CD4-positive, alpha-beta T cell treated with Interleukin-21 for 1 hour (primary cell): ENCODE measurements at places on chromosomes 2 and 18.
A peak's percentile ranks its signal among the peaks of the same experiment; 100 is the strongest.

- DNase-seq, result peak; percentile 31
These were observed 46.2 kb upstream of the CCDC141 start for GRCh38 chr2:179096090-179096489.

DNA sequence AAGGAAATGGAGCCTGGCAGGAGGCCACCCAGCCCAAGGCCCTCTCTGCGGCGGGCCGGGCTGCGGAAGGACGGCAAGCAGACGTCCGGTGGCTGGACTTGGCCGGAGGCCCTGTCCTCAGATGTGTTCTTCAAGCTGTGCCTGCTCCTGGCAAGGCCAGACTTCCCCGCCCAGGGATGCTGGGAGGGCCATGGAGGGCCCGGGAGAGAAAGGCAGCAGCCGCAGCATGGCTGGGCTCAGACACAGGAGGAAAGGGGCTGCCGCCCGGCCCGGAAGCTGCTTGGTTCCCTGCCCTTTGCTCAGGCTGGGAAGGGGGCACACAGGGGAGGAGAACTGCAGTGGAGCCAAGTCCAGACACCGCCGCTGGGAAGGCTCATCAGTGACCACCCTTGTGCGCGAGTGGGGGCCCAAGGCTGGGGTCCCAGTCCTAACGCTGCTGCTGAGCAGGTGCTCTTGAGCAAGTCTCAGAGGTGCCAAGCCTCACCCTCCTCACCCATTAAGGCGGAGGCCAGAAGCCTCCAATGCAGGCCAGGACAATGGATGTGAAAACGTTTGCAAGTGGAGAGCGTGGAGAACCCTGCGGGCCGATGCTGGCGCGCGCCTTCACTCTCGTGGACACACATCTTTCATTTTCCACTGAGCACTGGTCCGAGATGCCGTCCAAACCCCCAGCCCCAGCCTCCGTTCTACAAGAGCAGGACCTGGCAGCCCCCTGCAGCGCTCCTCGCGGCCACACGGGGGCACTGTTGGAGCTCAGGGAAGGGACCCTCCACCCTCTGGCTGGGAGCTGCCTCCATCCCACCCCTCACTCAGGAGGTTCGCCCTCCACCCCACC is 7.9 kb downstream of the CROCC2 start:
- DNase-seq, result peak; percentile 55

GRCh38 chr2:129763190-129763846 is 216.1 kb upstream of the RAB6C start:
- DNase-seq, result no peak

GRCh38 chr2:179655627-179656026 is 205.8 kb downstream of the ZNF385B start:
- DNase-seq, result no peak

DNA sequence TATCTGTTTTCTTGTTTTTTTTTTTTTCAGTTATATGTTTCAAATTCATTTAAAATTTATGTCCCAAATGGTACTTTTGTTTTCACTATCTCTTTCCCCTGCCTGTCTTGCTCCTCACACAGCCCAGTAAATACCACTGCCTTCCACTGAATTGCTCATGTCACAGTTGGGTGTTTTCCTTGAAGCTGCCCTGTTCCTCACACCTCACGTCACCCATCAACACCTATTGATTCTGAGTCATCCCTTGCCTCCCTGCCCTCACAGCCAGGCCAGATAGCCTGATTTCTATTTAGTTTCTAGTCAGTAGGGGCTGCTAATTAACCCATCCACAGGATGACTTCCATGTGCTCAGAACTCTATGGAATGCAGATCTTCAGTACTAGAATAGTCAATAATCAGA is 25.3 kb downstream of the FSHR start:
- no peak for DNase-seq

DNA sequence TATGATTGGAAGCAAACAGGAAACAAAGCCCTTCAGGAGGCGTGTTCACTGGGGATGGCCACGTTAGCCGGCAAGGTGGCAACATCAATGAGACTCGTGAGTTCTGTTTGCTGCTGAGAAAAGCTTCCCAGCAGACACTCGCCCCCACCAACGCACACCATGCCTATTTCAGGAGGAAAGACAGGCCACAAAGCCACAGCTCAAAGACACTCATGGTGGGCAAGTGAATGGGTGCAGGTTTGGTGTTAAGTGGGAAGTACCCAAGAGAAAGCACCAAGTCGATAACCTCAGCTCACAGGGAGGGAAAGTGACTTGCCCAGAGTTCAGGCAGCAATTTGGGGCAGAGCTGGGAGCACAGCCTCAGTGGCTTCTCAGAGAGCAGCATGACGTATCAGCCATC is 10.5 kb upstream of the MTERF4 start:
- peak; percentile 66 for DNase-seq

GRCh38 chr2:233409286-233409991 is 55.1 kb downstream of the DGKD start:
- DNase-seq, result peak; percentile 65

GRCh38 chr2:96873651-96874096 is 3.8 kb upstream of the SEMA4C start:
- DNase-seq, result no peak

GRCh38 chr2:141021109-141021508 is 1109.7 kb downstream of the LRP1B start:
- DNase-seq, result no peak

- no peak for DNase-seq
These were observed 31.7 kb upstream of the CERS6 start for GRCh38 chr2:168424112-168424951.

- no peak for DNase-seq
These were observed 26.5 kb downstream of the CRYGD start for GRCh38 chr2:208097801-208098200.

- no peak for DNase-seq
These were observed 188.5 kb downstream of the EIPR1 start for GRCh38 chr2:3189076-3189591.

DNA sequence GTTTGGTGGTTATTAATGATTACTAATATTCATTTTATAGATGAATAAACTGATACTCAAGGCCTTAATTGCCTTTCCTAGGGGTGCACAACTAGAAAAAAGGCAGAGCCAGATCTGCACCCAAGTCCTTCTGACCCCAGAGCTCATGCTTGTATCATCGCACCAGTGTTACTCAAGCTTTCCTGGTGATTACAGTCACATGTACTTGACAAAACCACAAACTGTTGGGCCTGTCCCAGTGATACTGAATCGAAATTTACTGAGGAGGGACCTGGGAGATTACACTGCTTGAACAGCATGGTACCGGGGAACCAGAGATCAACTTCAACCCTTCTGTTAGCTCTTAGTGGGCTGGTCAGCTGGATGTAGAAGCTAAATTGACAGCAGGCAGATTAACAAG is 33.7 kb downstream of the FASTKD2 start:
- DNase-seq, result no peak

- no peak for DNase-seq
These were observed 296.9 kb upstream of the STON1 start for GRCh38 chr2:48233005-48233404.

DNA sequence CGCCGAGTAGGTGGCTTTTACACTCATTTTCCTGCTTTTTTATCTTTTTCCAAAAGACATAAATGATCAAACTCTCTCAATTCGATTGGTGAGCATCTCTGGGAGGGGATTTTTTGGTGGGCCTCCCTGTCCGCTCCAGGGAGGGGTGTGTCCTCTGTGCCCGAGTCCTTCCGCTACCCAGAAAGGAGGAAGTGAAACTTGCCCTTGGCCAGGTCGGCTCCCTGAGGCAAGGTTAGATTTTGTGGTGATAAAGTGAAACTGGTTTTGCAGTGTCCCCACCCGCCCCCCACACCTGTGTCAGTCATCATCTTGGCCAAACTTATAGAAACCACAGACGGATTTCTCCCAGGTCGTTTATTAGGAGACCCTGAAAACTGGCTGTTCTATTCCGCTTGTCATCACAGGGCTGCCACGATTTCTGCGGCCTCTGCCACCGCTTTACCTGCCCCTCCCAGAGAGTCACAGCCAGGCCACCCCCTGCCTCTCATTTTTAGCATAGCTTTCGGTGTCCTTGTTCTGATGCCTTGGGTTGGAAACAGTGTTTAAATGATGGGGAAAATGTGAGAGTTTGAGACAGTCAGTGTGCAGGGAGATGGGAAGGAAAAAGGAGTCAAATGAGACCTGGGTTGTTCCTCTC is 93.6 kb downstream of the SH3BP4 start:
- DNase-seq, result no peak

GRCh38 chr2:27875089-27875881 is 14.9 kb downstream of the RBKS start:
- DNase-seq, result no peak

- no peak for DNase-seq
These were observed 43.6 kb downstream of the CYB5A start for GRCh38 chr18:74248189-74248588.

GRCh38 chr18:35122586-35123224 is 81.5 kb downstream of the MAPRE2 start:
- DNase-seq, result no peak

DNA sequence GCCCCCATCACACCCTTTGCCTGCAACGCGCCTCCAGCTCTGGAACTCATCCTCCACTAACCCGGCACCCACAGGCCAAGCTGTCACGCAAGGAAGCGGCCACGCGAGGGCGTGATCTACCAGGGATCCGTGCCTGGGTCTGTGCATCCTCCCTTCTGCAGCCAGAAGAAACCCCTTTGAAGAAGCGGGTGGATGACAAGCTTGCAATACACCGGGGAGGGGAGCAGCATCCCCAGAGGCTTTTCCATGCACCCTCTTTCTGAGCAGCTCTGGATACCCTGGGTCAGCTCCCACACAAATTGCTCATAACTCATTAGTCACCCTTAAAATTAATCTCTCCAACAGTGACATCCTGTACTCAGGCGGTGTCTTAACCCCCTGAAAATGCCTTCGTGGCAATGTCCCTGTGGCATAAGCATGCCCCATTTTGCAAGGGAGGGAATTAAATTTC is 47.6 kb downstream of the PDCL3 start:
- DNase-seq, result peak; percentile 74

GRCh38 chr2:241870611-241871537 is 1.3 kb downstream of the RTP5 start:
- peak; percentile 62 for DNase-seq

DNA sequence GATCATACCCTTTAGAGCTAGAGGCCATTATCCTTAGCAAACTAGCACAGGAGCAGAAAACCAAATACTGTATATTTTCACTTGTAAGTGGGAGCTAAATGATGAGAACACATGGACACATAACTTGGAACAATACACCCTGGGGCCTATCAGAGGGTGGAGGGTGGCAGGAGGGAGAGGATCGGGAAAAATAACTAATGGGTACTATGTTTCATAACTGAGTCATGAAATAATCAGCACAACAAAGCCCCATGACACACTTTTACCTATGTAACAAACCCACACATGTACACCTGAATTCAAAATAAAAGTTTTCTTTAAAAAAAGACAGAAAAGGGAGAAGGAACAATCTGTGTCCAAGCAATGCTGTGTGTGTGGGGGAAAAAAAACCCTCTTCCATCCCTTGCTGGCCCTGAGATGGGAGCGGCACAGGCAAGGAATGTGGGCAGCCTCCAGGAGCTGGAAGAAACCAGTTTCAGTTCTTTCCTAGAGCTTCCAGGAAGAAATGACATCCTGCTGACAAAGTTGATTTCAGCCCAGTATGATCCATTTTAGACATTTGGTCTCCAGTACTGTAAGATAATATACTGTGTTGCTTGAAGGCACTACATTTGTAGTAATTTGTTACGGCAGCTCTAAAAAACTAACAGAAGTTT is 458.7 kb upstream of the CNTNAP5 start:
- DNase-seq, result no peak

DNA sequence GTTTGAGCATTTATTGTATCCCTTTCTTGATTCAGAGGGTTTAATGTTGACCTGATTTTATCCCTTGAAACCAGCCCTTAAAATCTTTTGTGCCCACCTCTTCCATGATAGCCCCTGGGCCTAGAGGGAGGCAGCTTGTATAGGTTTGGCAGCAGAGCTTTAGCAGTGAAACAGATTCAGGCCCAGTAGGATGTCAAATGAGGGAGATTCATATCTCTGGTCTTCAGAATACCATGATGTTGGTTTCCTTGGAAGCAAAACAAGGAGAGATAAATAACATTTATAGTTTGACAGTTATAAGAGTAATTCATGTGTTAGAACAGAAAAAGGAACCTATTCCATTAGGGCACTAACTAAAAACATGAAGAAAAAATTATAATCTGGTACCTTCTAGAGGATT is 649.2 kb downstream of the METTL4 start:
- DNase-seq, result no peak

GRCh38 chr2:126879348-126880298 is 19.1 kb upstream of the TEX51 start:
- DNase-seq, result no peak

DNA sequence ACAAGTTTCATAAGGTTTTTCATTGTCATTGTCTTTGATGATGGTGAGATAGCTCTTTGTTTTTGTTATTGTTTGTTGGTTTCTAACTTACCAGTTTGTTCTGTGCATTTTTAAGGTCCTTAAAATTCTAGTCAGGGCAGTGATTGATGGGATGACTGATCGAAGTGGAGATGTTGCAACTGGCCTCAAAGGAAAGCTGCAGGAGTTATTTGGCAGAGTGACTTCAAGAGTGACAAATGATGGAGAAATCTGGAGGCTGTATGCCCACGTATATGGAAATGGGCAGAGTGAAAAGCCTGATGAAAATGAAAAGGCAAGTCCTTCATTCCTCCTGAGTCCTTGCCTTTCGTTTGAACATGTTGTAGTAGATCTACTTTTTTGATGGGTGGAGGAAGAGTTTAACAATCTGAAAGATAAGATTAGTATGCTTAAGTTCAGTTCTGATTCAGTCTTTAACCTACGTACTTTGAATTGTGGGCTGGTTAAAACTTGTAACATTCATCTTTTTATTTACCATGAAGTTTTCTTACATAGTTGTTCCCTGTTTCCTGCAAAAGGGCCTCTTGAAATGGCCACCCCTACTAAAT is 135.8 kb upstream of the LTBP1 start:
- DNase-seq, result no peak

- no peak for DNase-seq
These were observed 14.1 kb downstream of the TLK1 start for GRCh38 chr2:171146633-171147032.

- no peak for DNase-seq
These were observed 2.8 kb downstream of the SH3BP4 start for GRCh38 chr2:234954551-234954992.

DNA sequence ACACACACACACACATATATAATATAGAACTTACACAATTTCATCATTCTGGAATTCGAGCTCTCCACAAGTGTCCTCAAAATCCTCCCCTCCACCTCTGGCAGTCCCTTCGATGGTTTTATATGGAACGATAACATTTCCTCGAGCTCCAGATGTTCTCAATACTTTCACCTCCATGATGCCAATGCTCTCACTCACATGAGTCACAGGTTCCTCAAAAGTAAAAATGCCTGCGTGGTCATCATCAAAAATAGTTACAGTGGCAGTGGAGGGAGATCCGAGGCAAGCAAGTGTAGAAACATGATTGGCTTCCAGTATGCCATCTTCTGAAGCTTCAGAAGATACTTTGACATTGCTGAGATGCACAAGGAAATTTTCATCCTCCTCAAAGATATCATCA is 23.5 kb downstream of the SLC8A1 start:
- no peak for DNase-seq

GRCh38 chr18:5500158-5500939 is 43.4 kb downstream of the EPB41L3 start:
- no peak for DNase-seq

GRCh38 chr2:85959826-85960225 is 71.0 kb upstream of the ST3GAL5 start:
- DNase-seq, result no peak
